ENCODE measurements at places on chromosomes 13 and 19.

DNA sequence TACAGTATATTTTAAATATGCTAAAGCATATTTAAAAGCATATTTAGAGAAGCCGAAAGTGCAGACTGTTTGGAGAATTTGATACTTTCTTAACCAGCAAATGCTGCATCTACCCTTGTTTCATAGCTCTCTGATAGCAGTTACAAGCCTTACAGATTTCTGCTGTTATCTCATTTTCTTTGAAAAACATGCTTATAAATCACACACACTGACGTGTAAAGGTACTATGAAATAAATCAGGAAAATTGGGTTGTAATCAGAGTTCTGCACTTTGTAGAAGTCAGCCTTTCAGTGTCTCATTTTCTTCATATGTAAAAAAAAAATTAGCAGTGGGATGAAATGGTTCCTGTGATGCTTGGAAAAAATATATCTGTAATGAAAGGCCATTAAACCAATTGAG, 1432.4 kb upstream of the ATXN8OS start:
- no peak for DNase-seq

DNA sequence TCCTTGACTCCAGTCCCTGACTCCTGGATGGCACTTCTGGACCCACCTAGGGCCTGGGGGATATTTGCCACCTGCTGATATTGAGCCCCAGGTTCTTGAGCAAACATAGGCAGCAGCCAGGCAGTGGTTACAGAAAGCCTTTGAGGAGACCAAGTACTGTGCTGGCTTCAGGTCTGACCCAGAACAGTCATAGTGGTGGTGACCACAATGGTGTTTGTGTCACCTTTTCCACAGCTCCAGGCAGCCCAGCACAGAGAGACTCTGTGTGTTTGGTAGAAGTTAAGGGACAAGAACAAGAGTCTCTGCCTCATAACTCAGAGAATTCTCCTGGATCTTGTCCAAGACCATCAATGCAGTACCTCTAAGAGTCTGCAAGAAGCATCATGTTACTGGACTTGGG, 14.6 kb upstream of the CLC start:
- no peak for DNase-seq

DNA sequence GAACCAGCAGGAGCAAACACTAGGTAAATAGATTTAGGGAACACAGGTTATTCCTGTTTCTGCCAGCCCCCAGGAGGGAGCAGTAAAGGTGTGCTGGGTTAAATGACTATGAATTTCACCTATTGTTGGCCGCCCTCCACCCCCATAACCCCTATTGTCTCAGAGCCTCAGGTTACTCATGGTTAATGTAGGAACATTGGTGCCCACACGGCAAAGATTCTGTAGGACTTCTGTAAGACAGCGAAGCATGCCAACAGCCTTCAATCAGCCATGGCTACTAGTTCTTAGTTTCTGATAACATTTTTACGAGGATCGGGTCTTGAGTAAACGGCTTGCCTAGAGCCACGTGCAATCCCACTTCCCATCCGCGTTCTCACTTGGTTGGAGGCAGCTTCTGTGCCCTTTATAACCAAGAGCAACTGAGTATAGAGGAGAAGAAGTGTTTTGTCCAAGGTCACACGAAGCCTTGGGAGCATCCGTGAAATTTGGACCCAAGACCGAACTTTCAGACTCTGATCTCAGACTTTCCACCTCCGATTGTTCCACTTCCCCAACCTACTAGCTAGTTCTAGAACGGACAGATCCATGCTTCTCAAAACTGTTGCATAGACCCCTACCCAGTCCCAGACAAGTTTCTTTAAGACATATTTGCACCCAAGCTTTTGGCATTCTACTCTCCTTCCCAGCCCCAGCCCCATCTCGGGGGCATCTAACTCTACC, 5.1 kb upstream of the CACNG8 start:
- DNase-seq: no peak

DNA sequence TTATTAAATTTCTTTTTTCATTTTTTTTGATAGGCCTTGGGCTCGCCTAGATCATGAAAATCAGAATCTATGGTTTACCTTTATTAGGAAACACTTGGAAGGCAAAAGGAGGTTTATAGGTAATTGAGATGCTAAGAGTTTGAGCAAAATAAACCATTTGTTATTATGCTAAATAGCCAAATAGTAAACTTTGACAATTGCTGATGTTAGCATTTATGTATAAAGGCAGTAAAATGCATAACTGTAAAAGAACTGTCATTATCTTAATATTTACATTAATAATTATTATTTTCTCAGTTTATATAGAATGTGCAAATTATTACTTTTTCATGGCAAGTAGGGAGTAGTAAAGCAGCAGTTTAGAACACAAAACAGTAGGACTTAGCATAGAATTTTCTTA, 1737.8 kb upstream of the PRR20A start:
- DNase-seq: no peak

DNA sequence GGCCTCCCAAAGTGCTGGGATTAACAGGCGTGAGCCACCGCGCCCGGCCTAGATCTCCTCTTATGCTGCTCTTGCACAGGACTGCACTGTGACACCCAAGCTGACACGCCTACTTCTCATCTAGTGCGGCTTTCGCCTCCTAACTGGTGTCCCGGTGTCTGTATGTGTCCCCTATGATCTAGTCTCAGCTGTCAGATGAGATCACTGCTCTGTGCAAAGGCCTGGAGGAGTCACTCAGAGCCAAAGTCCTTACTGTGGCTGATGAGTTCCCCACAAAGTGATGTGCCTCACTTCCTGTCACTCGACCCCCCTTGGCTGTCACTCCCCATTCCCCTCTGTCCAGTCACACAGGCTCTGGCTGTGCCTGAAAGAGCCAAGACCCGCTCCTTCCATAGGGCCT, 2.5 kb downstream of the ZNF556 start:
- no peak for DNase-seq

GRCh38 chr19:56297010-56297409, 17.6 kb downstream of the ZSCAN5A start:
- DNase-seq: no peak

DNA sequence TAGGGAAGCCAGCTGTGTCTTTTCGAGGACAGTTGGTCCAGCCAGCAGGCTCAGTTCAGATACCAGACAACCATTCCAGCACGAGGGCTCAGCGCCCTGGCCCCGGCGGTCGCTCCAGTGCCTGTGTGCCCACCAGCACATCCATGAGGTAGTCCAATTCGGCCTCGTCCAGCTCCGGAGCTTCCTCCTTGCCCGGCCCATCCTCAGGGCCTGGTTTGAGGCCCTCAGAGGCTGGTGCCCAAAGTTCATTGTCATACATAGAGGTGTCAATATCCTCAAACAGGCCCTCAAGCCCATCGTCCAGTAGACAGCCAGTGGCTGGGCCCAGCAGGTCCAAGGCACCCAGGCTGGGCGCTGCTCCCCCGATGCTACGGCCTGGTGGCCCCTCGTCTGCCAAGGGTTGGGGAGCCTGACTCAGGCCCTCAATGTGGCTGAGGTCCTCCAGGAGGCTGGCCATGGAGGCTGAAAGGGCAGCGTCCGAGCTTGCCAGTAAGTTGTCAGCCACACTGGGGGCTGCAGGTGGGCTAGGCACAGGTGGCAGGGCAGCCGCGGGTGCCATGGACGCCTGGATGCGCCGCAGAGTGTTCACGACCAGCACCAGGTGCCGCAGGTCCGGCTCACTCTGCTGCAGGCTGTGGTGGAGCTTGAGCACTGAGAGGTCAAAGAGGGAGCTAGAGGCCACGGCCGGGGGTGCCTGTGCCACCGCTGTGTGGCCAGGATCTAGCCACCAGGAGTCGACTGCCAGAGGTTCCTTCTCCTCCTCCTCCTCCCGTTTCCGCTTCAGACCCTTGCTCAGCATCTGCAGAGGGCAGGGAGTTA, 2.8 kb downstream of the SERTAD1 start:
- no peak for DNase-seq

GRCh38 chr13:76213423-76213904, 577.3 kb downstream of the LMO7 start:
- DNase-seq: no peak

DNA sequence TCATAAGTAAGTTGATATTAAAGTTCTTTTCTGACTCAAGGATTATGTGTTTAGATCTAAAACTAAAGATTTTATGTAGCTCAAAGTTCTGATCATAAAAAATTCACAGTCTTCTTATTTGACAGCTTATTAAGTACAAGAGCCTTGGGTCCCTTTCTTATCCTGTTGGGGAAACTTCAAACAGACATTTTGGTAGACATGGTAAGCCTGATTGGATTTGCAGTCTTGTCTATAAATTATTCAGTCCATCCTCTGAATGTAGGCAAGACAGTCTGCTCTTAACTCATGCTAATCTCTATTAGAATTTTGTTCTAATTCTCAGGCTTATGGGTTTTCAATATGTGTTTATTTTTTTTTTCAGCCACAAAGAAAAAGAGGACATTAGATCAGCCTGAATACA, 1718.7 kb upstream of the SLC10A2 start:
- no peak for DNase-seq

- no peak for DNase-seq
Measured at GRCh38 chr13:52849291-52850071, 1.0 kb upstream of the PCDH8 start.

- no peak for DNase-seq
Measured at GRCh38 chr13:46648166-46648607, 95.2 kb downstream of the LRCH1 start.

DNA sequence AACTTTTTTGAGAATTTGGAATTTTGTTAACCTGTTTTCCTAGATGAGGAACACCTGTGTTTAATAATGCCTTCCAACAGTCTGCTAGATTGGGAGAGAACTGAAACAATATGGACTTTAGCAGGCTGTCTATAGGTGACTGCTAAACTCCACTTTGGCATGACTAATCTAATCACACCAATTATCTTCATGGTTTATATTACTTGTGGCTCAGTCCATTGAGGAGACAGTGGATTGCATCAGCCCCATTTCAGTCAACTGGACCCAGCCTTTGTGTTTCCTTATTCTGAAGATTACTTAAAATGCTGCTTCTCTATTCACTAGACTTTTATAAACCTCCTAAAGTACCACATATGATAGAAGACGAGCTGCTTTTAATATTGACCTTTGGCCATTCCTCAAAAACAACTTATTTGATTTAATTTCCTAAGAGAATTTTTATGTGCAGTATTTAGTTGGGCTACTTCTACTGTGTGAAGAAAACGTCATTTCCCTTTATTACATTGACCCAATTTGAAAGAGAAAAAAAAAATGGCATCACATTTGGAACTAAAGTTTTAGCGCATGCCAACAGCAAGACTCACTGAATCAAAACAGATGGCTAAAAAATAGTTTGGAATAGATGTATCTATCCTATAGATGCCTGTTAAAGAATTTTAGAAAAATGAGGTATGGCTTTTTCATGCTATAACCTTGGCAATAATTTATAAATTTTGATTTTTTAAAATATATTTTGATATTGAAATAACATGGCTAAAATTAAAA, 295.8 kb downstream of the NDFIP2 start:
- DNase-seq: no peak

DNA sequence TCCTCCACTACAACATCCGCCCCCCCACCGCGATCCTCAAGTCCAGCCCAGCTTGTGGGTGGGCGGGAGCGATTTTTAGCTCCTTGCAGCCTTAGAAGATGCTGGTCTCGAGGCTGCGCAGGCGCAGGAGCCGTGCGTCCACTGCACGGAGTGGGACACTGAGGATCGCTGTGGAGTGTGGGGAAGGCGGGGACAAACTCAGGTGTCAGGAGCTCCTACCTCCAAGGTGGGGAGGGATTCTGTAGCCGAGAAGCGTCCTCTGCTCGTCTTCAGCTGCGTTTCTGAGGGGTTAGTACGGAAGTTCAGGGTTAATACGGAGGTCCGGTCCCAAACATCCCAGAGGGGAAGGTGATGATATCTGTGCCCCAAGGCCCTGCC, at the start of gene RTBDN:
RTBDN (minus strand) TSS at position 14 of the 378 bp plus-strand sequence. CDS start 4,600 bp downstream, outside the sequence.
- DNase-seq: no peak

DNA sequence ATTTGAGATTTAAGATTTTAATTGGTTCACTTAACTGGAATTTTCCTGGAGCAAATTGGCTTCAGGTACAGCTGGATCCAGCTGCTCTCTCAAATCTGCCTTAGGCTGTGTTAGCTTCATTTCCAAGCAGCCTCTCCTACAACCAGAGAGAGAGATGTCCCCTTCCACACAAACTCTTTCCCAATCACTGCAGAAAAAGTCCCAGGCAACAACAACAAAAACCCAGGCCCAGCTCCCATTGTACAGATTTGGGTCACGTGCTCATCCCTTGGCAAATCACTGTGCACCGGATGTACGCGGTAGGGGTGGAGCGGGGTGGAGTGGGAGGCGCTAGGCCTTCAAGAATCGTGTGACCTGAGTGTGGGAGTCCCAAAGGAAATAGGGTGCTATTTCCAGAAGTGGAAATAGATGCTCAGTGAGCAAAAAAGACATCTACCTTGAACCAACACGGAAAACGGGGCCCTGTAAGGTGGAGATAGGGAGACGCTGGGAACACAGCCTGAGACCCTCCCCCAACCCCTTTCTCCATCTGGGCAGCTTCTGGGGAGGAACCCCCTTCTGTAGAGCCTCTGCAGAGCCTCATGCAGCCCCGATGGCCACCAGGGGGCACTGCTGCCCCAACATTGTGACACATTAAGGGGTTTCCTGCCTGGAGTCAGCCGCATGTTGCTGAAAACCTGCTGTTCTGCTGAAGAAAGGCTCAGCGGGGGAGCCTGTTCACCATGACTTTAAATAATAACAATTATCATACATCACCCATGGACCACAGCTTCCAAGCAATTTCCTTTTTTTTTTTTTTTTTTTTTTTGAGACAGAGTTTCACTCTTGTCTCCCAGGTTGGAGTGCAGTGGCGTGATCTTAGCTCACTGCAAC, 25.4 kb downstream of the HPN start:
- DNase-seq: peak; percentile 80

GRCh38 chr13:112127564-112128330, 60.8 kb downstream of the SOX1 start:
- DNase-seq: no peak

GRCh38 chr19:42121036-42121621, 11.1 kb downstream of the POU2F2 start:
- DNase-seq: no peak

GRCh38 chr13:58056426-58056825, 424.9 kb downstream of the PCDH17 start:
- DNase-seq: no peak

GRCh38 chr19:30350692-30351663, 21.2 kb upstream of the ZNF536 start:
- DNase-seq: no peak

DNA sequence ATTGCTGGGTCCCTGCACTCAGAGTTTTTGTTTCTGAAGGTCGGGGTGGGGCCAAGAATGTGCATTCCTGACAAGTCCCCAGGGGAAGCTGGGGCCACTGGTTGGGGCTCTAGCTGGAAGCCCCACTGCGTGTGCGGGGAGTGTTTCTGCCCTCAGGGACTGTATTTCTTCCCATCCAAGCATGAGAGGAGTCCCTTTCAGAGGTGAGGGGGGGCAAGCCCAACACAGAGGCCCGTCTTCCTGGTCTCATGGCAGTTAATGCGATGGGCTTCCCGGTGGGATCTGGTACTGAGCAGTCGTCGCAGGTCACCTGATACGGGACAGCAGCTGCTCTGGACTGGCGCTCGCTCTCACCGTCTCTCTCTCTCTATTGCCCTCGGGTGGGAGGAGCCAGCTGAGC, 50.4 kb downstream of the GPR12 start:
- no peak for DNase-seq

DNA sequence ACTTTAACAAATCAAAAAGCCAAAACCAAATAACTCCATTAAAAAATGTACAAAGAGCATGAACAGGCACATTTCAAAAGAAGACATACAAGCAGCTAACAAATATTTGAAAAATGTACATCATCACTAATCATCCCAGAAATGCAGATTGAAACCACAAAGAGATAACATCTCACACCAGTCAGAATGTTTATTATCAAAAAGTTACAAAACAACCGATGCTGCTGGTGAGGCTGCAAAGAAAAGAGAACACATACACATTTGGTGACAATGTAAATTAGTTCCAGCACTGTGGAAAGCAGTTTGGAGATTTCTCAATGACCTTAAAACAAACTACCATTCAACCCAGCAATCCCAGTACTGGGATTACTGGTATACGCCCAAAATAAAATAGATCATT, 756.0 kb upstream of the PCDH20 start:
- DNase-seq: no peak

Measured in GM18507 (cell line).